ENCODE measurements at places on chromosomes 13 and 19. TPM values are rescaled to one million over a fixed set of nuclear protein-coding genes. Genes with fewer than 3 reads are reported as not detected.
A peak's percentile ranks its signal among the peaks of the same experiment; 100 is the strongest.

CEACAM7 gene
- not detected for total RNA-seq

DNA sequence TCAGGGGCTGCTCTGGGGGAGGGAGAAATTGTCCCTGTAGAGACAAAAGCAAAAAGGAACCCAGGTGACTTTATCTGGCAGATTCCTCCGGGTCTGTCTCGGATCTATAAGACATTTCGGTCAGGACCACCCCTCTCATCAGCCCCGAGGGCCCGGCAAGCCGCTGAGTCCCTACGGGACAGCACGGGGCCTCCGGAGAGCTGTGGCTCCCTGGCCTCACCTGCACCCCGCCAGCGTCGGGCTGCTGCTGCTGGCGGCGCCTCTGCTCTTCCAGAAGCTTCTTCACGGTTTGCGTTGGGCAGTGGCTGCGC lies 1.9 kb downstream of the NFKBID start:
- DNase-seq, result no peak
- peaks cover 55% of the 10 kb centered on the region for H3K36me3 ChIP-seq
- H3K27ac ChIP-seq, result peak overlapping the region; percentile 98
- H3K4me1 ChIP-seq, result peaks cover 39% of the 10 kb centered on the region
- H3K27me3 ChIP-seq, result no peaks in the 10 kb centered on the region

CEACAM19 gene
- 0.86 TPM for total RNA-seq

DNA sequence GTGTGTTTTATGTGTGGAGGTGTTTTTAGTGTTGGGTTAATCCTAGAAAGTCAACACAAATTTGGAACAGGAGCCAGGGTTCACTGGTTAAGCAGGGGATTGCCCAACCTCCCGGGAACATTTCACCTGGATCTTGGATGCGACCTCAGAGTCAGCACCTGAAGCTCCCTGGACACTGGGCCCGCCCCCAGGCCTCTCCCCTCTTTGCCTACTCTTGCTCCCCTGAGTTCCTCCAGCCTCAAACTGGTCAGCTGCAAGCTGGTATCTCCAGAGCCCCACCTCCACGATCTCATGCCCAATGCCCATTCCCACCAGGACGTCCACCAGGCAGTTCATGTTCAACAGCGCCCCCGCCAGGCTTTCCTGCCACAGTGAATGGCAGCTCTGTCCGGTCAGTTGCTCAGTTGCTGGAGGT lies 9.7 kb downstream of the HSD17B14 start:
- H3K4me3 ChIP-seq, result no peak overlapping the region
- H3K36me3 ChIP-seq, result no peaks in the 10 kb centered on the region
- H3K27ac ChIP-seq, result no peak overlapping the region
- no peak for DNase-seq

DNA sequence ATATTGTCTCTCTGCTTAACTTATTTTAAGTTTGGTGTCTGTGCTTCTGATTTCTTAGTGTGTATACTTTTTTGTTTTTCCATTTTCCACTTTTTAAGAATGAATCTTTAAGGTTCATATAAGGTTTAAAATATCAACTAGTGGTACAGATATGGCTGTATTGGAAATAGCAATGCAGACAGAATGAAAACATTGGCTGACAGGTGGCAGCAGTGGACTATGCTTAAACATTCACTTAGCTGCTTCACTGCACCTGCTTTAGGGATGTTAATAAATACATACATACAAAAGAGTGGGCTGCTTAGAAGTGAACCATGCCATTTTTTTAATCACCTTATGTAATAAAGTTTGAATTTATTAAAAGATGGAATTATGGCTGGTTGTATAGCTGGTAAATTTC lies 27.3 kb downstream of the TM9SF2 start:
- no peak overlapping the region for H3K27ac ChIP-seq
- no peaks in the 10 kb centered on the region for H3K27me3 ChIP-seq
- no peak overlapping the region for H3K4me3 ChIP-seq
- H3K4me1 ChIP-seq, result peaks cover 38% of the 10 kb centered on the region

RASAL3 gene
- 110 TPM for total RNA-seq

- no peaks in the 10 kb centered on the region for H3K27me3 ChIP-seq
- H3K4me3 ChIP-seq, result no peak overlapping the region
- no peaks in the 10 kb centered on the region for H3K4me1 ChIP-seq
- no peak for DNase-seq
- no peaks in the 10 kb centered on the region for H3K36me3 ChIP-seq
Measured at GRCh38 chr19:29088761-29089160, 124.2 kb downstream of the UQCRFS1 start.

WDFY2 gene
- total RNA-seq, result 11.1 TPM

OR10H2 gene
- total RNA-seq, result not detected

CALR3 gene
- not detected for total RNA-seq

GPR183 gene
- total RNA-seq, result 36.8 TPM

PRODH2 gene
- total RNA-seq, result not detected

CASP14 gene
- total RNA-seq, result not detected

GRCh38 chr19:16000024-16000663 lies 51.3 kb downstream of the OR10H4 start:
- no peaks in the 10 kb centered on the region for H3K36me3 ChIP-seq
- no peak overlapping the region for H3K4me3 ChIP-seq
- peaks cover 6% of the 10 kb centered on the region for H3K27me3 ChIP-seq
- H3K27ac ChIP-seq, result no peak overlapping the region

KIR3DL1 gene
- total RNA-seq, result not detected

GRCh38 chr19:16585094-16585801 lies 13.0 kb upstream of the SLC35E1 start:
- DNase-seq, result peak; percentile 67
- peak overlapping the region; percentile 87 for H3K4me3 ChIP-seq
- peaks cover 6% of the 10 kb centered on the region for H3K36me3 ChIP-seq
- H3K27ac ChIP-seq, result peak overlapping the region; percentile 96
- H3K4me1 ChIP-seq, result peaks cover 71% of the 10 kb centered on the region
- H3K27me3 ChIP-seq, result no peaks in the 10 kb centered on the region

CLDND2 gene
- 19.6 TPM for total RNA-seq

SOX1 gene
- not detected for total RNA-seq

GRCh38 chr19:2412449-2412848 lies 14.9 kb downstream of the TIMM13 start:
- H3K36me3 ChIP-seq, result no peaks in the 10 kb centered on the region
- peaks cover 2% of the 10 kb centered on the region for H3K4me1 ChIP-seq
- H3K27me3 ChIP-seq, result no peaks in the 10 kb centered on the region
- H3K27ac ChIP-seq, result no peak overlapping the region

GRCh38 chr19:11377756-11378155 lies 3.3 kb downstream of the SWSAP1 start:
- peaks cover 2% of the 10 kb centered on the region for H3K27me3 ChIP-seq
- no peak overlapping the region for H3K27ac ChIP-seq
- H3K36me3 ChIP-seq, result peaks cover 14% of the 10 kb centered on the region
- DNase-seq, result no peak
- H3K4me3 ChIP-seq, result no peak overlapping the region

THSD1 gene
- 0.14 TPM for total RNA-seq

- no peak overlapping the region for H3K27ac ChIP-seq
- DNase-seq, result no peak
- H3K4me3 ChIP-seq, result no peak overlapping the region
- H3K36me3 ChIP-seq, result peaks cover 9% of the 10 kb centered on the region
- H3K4me1 ChIP-seq, result peaks cover 24% of the 10 kb centered on the region
Measured at GRCh38 chr13:32840113-32840512, 176.1 kb upstream of the KL start.

TMPRSS9 gene
- total RNA-seq, result 0.09 TPM

DNA sequence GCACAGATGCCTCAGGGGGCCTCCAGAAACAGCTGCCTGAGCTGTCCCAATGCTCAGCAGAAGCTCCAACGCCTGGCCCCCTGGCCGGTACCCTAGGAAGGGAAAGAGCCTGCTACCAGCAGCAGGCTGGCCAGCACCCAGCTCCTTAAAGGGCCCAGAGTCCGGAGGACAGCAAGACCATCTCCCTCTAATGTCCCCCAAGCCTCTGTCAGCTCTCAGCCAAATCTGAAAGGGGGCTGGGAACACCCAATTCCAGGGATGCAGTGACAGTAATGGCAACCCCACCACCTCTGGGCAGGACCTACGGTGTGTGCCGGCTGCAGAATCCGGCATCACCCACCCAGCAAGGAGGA lies 4.2 kb downstream of the PPP6R1 start:
- peaks cover 45% of the 10 kb centered on the region for H3K36me3 ChIP-seq
- H3K4me3 ChIP-seq, result peak overlapping the region; percentile 96
- H3K27ac ChIP-seq, result peak overlapping the region; percentile 96
- H3K4me1 ChIP-seq, result peaks cover 65% of the 10 kb centered on the region
- H3K27me3 ChIP-seq, result peaks cover 2% of the 10 kb centered on the region

DNA sequence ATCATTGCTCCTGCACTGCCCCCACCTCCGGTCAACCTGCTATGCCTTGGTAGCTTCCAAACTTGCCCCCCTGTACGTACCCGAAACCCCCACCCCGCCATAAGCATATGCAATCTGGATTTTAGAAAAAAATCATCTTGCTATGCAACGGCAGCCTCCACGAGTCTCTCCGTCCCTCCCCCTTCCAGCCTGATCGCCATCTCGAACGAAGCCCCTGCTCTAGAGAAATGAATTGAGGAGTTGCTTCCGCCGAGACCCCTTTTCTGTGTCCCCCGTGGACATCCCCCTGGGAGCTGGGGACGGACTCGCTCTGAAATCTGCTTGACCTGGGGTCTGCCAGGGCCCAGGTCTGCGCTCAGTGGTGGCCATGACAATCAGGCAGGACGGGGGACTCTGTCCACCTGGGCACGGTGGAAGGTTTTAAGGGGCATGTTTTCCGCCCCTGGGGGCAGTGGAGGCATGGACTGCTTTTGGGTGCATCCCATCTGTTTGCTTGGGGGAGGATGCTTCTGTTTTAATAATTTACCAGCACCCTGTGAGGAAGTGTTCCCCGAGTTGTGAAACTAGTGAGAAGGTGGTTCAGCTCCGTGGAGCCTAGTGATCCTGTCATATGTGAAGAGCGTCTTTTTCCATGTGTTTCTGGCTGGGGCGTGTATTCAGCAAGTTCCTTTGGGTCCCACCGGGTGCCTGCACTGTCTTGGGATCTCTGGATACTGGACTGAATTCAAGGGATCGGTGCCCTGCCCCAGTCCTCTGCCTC lies 1.0 kb downstream of the KDM4B start:
- H3K27me3 ChIP-seq, result no peaks in the 10 kb centered on the region
- H3K27ac ChIP-seq, result peak overlapping the region; percentile 88
- peaks cover 42% of the 10 kb centered on the region for H3K4me1 ChIP-seq
- H3K36me3 ChIP-seq, result peaks cover 21% of the 10 kb centered on the region
- peak; percentile 76 for DNase-seq
- peak overlapping the region; percentile 98 for H3K4me3 ChIP-seq

GRCh38 chr13:83884141-83884540 lies 1.9 kb upstream of the SLITRK1 start:
- peaks cover 5% of the 10 kb centered on the region for H3K4me1 ChIP-seq
- no peak for DNase-seq
- H3K36me3 ChIP-seq, result no peaks in the 10 kb centered on the region
- H3K27me3 ChIP-seq, result peaks cover 43% of the 10 kb centered on the region
- no peak overlapping the region for H3K4me3 ChIP-seq

GRCh38 chr13:44969551-44970484 lies 19.5 kb downstream of the NUFIP1 start:
- H3K27ac ChIP-seq, result no peak overlapping the region
- peaks cover 2% of the 10 kb centered on the region for H3K4me1 ChIP-seq
- no peak overlapping the region for H3K4me3 ChIP-seq
- no peak for DNase-seq

DNA sequence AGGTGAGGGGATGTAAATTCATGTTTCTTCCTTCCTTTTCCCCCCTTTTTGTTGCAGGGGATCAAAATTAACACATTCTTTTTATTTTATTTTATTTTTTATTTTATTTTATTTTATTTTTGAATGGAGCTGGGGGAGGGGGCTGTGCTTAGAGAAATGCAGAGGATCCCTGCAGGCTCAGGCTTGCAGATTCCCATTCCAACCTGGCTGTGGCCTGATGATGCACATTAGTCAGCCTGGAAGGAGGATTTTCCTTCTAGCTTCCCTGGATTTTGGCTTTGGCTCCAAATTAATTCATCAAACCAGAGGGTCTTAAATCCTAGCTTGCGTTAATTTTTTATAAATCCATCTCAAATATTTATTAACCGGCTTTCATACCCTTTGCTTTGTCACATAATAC lies 67.0 kb downstream of the FREM2 start:
- DNase-seq, result no peak
- no peaks in the 10 kb centered on the region for H3K27me3 ChIP-seq
- no peaks in the 10 kb centered on the region for H3K36me3 ChIP-seq
- H3K4me1 ChIP-seq, result no peaks in the 10 kb centered on the region
- H3K4me3 ChIP-seq, result no peak overlapping the region
- no peak overlapping the region for H3K27ac ChIP-seq

SBSN gene
- total RNA-seq, result not detected

- H3K4me3 ChIP-seq, result peak within 1 kb of the TSS; percentile 97
- H3K36me3 ChIP-seq, result peaks cover 3% of the 10 kb centered on the region
- H3K27ac ChIP-seq, result peak within 1 kb of the TSS; percentile 90
Measured at GRCh38 chr13:46552889-46553520, at the start of gene LRCH1. TSS of gene LRCH1 (plus strand) at chr13:46553170. CDS start at chr13:46553397, 227 bp downstream.

OR7D2 gene
- total RNA-seq, result 0.37 TPM
